Foreskin keratinocyte (primary cell): ENCODE measurements at places on chromosomes 11 and 22. TPM values are rescaled to one million over a fixed set of nuclear protein-coding genes. Genes with fewer than 3 reads are reported as not detected.

DNA sequence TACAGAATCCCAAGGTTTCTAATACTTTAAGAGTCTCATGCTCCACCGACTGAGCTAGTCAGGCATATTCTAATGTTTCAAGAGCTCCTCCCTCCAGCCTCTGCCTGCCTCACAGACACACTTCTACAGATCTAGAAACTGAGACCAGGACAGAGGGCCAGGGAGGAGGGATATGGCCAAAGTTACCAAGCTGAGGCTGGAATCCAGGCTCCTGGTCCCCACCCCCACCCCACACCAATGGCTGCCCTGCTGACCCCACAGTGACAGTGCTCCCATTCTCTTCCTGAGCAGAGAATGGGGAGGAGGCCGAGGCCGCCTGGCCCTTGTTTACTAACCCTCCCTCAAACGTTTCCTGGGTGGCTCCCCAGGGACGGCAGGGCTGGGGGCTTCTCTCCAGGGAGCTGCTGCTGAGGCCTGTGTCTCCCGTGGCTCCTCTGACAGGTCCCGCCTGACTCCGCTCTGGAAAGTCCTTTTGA, 2.2 kb downstream of the PLEKHB1 start:
- DNase-seq: no peak

- DNase-seq: no peak
Observed at GRCh38 chr11:2266586-2267305, 3.6 kb downstream of the ASCL2 start.

DNA sequence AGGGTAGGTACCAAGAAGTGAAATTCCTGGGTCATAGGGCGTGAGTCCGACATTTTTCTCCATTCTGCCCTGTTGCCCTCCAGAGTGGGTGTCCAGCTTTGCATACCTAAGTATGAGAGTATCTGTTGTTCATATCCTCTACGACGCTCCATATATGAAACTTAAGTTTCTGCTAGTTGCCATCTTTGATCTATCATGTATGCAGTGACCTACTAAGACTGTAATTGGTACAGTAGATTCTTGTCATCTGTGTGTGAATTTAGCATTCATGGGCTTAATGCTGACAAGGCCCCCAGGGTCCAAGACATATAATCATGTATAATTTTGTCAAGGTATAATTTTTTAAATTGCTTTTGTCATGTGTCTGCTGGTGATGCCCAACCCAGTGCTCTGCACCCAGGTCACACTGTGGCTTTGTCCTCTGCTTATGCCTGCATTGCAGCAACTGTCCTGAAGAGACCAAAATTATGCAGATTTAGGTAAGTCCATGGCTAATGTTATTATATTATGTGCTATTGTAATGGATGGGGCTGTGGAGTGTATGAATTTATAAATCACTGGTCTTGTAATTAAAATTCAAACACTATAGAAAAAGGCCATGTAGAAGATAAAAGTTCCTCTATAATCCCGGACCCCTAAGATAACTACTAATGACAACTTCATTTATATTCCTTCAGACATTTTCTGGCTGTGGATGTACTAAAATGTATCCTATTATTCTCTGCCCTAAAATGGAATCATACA, 12.2 kb downstream of the NEAT1 start:
- DNase-seq: no peak

Gene TRIM44
- 8.4 and 10.4 TPM in 2 replicates for polyA plus RNA-seq

DNA sequence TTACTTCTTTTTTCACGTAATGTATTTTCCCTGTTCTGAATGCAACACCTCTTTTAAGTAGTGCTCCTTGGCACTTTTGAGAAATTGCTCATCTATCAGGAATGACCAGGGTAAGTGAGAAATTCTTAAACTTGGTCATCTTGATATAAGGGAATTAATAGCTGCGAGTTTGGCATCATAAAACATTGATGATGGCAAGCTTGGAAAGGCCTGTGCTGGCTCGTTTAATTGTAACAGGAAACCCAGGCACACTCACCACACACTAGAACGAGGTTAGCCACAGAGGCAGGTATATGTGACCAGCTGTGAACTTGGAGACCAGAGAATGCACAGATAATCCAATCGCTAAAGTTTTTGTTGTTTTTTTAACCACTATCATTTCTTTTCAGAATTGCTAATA, 24.3 kb downstream of the FAM118A start:
- peak; percentile 89 for DNase-seq
